Occipital lobe (tissue), 3 donors: ENCODE measurements at places on chromosomes 13 and 19.

- no peak for DNase-seq
Measured at GRCh38 chr13:84025824-84026223, 143.6 kb upstream of the SLITRK1 start.

- DNase-seq, result no peak
Measured at GRCh38 chr13:33992881-33993336, 175.0 kb downstream of the RFC3 start.

DNA sequence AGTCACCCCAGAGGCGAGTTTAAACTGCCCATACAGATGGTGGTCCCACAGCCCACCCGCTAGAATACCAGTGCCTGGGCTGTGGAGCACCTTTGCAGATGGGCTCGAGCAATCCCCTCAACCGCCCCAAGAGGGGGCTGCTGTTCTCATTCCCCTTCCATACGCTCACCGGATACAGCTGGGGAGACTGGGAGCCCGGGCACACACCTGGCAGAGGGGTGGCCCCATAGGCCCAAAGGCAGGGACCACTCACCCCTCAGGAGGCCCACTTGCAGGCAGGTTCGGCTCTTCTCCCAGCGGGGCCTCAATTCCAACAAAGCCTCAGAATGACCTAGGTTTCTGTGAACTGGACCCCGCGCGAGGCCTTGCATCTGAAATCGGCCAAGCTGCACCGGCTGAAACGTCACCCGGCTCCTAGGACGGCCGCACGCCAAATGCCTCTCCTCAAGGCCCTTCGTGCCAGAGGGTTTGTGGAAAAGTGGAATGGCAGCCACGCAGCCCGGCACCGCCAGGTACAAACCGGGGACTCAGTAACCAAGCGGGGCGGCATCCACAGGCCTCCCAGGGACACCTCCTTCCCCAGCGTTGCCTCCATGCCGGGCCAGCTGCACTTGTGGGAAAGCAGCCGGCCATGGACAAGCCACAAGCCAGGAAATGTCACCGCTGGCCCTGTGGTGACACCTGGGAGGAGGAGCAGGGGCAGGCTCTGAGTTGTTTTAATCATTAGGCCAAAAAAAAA, 18.7 kb downstream of the MLLT1 start:
- no peak for DNase-seq

- DNase-seq, result no peak
Measured at GRCh38 chr19:14375055-14375581, 6.1 kb upstream of the ADGRE5 start.

- no peak for DNase-seq
Measured at GRCh38 chr19:39252458-39252857, 3.8 kb upstream of the IFNL4 start.

GRCh38 chr13:23753458-23753857, 135.7 kb downstream of the MIPEP start:
- no peak for DNase-seq

- no peak for DNase-seq
Measured at GRCh38 chr13:94272038-94272437, 207.4 kb downstream of the DCT start.

GRCh38 chr13:97379386-97379785, 54.6 kb upstream of the RAP2A start:
- no peak for DNase-seq

DNA sequence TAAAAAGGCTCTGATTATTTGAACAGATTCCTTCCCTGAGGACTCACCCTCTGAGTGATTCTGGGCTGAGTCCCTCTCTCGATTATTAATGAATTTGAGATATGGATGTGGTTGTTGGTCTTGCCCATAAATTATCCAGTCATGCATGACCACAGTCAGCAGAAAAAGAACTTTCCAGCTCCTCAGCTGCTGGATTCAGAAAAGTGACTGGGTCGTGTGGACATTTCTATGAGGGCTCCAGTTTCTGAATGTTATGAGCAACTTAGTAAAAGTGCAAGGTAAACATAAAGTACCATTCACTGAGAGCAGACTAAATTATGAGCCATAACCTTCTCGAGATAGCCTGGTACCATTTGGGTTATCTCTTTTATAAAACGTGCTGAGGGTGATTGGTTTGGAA, 100.1 kb upstream of the CLDN10 start:
- no peak for DNase-seq

- DNase-seq, result no peak
Measured at GRCh38 chr13:104301171-104301975, 1235.2 kb upstream of the SLC10A2 start.

GRCh38 chr13:40961826-40962225, 57.3 kb downstream of the ELF1 start:
- DNase-seq, result no peak

GRCh38 chr19:10116085-10116865, 3.4 kb downstream of the EIF3G start:
- no peak for DNase-seq

- no peak for DNase-seq
Measured at GRCh38 chr13:106152047-106152446, 383.4 kb downstream of the EFNB2 start.

- no peak for DNase-seq
Measured at GRCh38 chr19:10112895-10113591, 1.6 kb downstream of the P2RY11 start.

GRCh38 chr19:23312515-23312914, 62.3 kb upstream of the ZNF724 start:
- no peak for DNase-seq

DNA sequence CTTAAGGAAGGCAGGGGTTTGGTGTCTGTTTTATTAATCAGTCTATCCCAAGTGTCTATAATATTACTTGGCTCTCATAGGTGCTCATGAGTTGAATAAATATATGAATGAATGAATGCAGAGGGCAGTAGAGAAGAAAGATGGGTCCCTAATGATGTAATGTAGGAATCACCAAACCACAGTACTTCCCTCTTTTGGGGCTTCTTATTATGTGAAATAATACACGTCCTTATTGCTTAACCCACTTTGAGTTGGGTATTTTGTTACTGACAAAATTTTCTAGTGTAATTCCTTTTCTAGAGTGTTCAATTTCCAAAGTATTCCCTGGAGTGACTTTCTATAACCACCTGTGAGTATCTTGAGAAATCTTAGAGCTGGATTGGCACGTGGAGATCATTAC, 13.2 kb downstream of the KLK5 start:
- no peak for DNase-seq

GRCh38 chr13:41847216-41847615, 113.7 kb downstream of the VWA8 start:
- no peak for DNase-seq

- no peak for DNase-seq
Measured at GRCh38 chr19:34994643-34995541, 5.2 kb upstream of the GRAMD1A start.

DNA sequence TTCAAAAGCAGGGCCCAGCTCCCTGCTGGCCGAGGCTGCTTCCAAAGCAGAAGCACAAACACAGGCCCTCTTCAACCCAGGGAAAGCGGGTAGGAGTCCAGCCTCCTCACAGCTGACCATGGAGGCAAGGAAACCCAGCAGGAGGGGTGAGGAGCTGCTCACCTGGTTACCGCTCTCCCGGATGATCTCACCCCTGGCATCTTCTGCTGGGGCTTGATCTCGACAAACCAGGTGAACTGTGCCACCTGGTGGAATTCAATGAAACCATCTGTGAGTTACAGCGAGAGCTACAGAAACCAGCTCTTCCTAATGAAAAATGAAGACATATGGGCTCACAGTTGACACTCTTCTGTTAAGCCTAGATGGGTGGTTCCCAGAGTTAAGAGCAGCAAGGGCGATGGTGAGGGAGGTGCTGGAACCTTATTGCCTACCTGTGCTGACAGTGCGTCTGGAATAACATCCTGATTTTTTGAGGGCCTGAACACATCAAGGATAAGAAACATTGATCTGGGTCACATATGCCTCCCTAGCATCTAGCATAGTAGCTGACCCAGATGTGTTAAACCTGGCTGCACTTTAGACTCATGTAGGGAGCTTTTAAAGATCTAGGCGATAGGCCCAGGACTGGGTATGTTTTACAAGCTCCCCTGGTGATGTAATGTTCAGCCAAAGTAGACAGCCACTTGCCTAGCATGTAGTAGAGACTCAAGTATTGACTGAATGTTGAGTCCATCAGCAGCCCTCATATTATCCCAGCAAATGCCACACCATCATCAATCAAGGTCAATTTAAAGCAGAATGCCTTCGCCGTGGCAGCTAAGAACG, 6.1 kb downstream of the DHRS12 start:
- no peak for DNase-seq

- DNase-seq, result no peak
Measured at GRCh38 chr19:38702278-38702677, 42.0 kb downstream of the CAPN12 start.

DNA sequence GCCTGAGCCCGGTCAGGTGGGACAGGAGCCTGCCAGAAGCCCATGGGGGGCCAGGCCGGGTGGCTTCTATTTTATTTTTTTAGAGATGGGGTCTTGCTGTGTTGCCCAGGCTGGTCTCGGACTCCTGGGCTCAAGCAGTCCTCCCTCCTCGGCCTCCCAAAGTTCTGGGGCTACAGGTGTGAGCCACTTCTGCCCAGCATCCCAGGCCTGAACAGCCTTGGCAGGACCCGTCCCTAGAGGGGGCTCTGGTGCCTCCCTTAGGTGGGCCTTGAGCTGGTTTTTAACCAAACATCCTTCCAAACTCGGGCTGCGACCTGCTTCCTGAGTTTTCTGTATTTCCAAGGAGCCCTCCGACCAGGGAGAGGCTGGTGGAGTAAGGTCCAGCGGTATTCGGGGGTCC, 10.5 kb downstream of the COMP start:
- no peak for DNase-seq

- no peak for DNase-seq
Measured at GRCh38 chr19:18675779-18676178, 7.7 kb upstream of the CRTC1 start.

GRCh38 chr13:110347535-110348308, 40.6 kb downstream of the COL4A2 start:
- DNase-seq, result no peak
